ENCODE measurements at places on chromosomes 3 and 15.

- DNase-seq, result no peak
Observed at GRCh38 chr3:78177780-78178179, 1137.9 kb downstream of the ROBO2 start.

- DNase-seq, result no peak
Observed at GRCh38 chr3:67288466-67289106, 290.5 kb downstream of the KBTBD8 start.

- DNase-seq, result no peak
Observed at GRCh38 chr3:185270262-185270955, 16.6 kb upstream of the EHHADH start.

DNA sequence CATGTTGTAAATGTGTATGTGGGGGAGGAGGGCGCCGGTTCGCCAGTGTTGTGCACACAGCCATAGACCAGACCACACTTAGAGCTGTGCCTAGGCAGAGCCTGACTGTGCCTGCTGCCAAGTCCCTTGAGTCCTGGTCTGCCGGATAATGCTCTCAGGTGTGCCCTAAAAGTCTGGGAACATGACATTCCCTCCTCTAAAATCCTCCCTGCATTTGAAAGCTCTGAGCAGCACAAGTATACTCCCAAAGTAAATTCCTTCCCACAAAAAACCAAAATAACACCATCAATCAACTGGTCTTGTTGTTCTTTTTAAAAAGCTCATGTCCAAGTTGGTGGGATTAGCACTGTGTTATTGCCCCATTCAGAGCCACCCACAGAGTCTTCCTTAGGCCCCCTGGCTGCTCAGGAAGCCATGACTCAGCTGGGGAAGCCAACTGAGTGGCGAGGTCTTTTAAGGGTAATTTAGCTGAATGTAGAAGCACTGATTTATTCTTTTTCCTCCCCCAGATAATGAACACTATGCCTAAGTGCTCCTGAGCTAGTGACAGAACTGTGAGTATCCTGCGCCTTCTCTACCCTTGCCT is 147.8 kb upstream of the MCTP2 start:
- no peak for DNase-seq

- DNase-seq, result no peak
Observed at GRCh38 chr3:66253790-66254620, 33.2 kb downstream of the SLC25A26 start.

DNA sequence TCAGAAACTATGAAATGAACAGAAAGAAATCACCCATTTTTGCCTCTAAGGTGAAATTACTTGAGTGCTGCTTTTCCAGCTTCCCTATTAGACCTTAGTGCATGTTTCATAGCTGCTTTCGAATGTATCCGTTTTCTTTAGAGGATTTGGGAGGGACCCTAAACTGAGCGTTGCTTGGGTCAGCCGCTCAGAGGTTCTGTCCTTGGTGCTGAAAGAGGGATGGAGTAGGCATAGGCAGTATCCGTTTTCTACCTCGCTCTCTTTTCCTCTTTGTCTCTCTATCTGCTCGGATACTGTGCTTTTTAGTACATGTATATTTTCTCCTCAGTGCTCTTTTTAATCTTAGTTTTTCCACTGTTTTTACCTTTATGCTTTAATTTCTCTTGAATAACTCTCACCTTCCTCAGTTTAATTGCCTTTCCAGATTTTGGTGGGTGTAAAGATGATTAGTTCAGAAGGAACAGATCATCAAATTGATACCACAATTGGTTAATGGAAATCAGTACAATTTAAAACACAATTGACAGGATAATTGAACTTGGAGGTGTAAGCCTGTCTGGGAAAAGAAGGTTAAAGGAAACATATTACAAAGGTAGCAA is at the start of gene DRD3:
Gene DRD3 (minus strand): TSS at position 283 of the 599 bp plus-strand sequence. CDS start 7,060 bp downstream, outside the sequence.
- DNase-seq, result no peak

DNA sequence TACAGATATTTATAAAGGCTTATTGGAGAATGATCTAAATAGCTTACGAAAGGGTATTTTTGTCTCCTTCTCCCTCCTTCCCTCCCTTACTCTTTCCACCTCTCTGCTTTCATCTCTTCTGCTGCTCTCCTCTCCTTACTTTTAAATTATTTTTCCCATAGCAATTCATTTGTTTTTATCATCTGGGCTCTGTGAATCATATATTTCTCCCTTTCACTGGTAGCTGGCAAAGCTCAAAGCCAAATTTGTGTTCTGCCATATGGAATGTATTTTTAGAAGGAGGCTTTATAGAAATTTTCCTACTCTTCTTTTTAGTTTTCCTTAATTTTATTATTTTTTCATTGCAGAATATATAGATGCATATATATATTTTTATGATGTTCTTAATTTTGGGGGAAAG is 385.8 kb downstream of the C3orf38 start:
- DNase-seq, result no peak

DNA sequence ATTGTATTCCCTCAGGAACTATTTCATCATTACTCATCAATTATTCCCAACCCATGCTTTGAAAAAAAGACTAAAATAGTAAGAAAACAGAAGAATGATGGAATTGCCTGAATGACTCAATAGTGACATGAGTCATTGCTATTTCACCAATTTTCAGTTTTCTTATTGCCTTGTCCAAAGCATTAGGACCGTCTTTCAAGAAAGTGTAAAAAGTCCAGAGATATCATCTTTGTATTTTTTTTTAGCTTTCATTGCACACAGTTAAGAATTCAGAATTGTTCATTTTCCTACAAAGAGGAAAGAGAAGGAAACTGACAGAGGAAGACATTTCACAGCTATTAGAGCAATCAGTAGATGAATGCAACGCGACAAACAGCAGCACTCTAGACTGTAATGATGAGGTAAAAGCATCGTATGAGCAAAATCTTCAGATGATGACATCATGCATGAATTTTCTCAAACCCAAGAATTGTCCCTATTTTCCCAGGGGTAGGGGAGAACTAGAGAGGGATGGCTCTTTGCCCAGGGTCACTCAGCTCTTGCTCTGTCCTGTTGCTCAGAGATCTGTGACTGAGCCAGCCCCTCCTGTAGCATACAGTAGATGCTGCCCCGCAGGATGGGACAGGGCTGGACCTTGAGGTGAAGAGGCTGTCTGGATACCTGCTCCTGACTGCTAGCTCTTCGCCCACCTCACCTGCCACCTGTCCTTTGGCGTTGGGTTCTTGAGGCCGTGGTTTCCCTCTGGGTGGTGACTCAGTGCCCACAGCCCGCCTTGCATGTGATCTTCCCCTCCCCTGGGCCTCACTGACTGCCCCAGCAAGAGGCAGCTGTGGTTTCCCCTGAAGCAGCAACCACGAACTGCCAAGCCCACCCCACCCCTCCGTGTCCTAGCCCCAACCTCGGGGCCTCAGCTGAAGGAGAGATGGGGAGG is 84.8 kb downstream of the PPCDC start:
- DNase-seq, result peak; percentile 9

DNA sequence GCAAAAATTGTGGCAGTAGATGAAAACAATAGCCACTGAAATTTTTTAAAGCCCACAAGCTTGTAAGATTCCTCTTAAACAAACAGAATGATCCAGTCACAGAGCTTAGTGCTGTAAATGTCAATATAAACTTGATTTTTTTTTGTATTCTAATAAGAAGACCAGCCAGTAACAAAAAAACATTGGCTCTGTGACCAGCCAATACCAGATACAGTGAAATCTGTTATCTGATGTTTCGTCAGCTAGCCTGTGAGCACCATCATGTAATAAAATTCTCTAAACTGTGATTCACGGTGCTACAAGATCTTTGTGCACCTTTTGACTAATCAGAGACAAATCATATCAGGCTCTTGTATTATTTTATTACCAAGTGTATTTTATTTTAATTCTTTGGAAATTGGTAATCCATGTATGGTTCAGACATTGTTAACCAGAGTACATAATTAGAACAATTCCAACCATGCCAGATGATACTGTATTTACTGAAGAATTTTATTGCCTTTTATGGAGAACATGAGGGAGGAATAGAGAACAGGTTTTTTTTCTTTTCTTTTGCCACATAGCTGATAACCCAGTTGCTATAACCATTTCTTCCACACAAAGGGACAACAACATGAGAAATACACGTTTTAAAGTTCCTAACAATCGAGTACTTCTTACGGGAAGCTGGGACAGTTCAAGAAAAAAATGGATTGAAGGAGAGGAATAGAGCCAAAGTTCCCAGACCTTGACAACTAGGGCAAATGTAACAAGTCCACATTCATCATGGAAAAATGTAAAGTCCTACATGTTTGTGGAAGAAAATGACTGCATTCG is 71.9 kb downstream of the FILIP1L start:
- no peak for DNase-seq

GRCh38 chr3:170410428-170411029 is 8.1 kb upstream of the CLDN11 start:
- no peak for DNase-seq

DNA sequence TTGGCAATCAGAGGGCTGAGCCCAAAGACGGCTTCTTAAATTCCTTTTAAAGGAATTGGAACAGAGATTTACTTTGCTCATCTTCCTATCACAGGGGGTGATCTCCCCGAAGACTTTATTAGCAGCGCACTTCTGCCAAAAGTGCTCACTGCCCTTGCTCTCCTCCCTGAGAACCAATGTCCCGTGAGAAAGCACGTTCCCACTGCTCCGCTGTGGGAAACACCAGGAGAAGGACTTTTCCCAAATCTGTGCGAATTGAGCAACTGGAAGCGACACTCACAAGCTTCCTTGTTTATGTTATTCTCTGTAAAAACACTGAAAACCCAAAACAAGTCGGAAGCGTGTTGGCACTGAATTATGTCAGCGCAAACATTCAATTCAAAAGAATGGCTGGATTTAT is 670.8 kb upstream of the NR2F2 start:
- no peak for DNase-seq

DNA sequence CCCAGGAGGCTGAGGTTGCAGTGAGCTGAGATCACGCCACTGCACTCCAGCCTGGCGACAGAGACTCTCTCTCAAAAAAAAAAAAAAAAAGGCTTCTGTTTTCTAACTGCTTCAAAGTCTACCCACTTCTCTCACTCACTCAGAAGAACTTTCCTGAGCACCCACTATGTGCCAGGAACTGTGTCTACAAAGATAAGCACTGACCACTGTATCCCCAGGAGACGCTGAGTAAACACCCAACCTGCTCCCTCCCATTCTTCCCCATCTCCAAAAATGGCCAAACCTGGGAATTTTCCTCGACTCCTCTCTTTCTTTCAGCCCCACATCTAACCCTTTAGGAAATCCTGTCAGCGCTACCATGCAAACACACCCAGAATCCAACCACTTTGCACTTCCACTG is 12.5 kb downstream of the RUVBL1 start:
- DNase-seq, result no peak

GRCh38 chr15:36080759-36081158 is 498.7 kb upstream of the CDIN1 start:
- no peak for DNase-seq

DNA sequence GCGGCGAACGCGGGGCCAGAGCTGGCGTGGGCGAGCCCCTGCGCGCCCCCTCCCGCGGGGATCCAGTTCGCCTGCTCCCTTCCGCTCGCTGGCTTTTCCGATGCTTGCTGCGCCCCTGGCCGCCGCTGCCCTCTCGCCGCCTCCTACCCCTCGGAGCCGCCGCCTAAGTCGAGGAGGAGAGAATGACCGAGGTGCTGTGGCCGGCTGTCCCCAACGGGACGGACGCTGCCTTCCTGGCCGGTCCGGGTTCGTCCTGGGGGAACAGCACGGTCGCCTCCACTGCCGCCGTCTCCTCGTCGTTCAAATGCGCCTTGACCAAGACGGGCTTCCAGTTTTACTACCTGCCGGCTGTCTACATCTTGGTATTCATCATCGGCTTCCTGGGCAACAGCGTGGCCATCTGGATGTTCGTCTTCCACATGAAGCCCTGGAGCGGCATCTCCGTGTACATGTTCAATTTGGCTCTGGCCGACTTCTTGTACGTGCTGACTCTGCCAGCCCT is 721 bp downstream of the P2RY1 start:
- DNase-seq, result no peak

GRCh38 chr15:39736412-39737195 is 46.0 kb downstream of the FSIP1 start:
- no peak for DNase-seq

DNA sequence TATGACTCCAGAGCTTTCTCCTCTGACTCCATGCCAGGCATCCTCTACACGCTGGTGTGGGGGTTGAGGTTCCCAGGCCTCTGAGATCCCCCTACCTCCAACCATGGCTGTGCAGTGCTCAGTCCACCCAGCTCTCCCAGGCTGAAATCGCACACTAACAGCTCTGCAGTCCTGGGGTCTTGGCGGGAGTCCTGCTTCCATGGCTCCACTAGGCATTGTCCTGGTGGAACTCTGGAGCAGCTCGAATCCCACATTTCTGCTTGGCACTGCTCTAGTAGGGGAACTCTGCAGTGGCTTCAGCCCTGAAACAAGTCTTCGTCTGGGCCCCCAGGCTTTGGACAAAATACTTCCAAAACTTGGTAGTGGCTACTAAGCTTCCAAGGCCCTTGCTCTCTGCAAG is 50.7 kb downstream of the ROPN1B start:
- no peak for DNase-seq

DNA sequence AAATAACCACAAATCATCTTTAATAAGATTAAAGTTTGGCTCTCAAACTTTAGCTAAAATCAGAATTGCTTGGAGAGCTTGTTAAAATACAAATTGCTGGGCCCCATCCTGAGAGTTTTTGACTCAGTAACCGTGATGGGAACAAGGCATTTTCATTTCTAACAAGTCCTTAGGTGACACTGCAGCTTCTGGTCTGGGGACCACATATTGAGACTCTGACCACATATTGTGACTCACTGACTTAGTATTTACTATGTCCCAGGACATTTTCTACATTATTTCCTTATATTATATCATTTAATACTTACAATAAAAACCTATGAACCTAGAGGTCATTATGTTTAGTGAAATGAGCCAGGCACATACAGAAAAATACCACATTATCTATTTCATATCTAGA is 164.5 kb downstream of the ZMAT3 start:
- no peak for DNase-seq

DNA sequence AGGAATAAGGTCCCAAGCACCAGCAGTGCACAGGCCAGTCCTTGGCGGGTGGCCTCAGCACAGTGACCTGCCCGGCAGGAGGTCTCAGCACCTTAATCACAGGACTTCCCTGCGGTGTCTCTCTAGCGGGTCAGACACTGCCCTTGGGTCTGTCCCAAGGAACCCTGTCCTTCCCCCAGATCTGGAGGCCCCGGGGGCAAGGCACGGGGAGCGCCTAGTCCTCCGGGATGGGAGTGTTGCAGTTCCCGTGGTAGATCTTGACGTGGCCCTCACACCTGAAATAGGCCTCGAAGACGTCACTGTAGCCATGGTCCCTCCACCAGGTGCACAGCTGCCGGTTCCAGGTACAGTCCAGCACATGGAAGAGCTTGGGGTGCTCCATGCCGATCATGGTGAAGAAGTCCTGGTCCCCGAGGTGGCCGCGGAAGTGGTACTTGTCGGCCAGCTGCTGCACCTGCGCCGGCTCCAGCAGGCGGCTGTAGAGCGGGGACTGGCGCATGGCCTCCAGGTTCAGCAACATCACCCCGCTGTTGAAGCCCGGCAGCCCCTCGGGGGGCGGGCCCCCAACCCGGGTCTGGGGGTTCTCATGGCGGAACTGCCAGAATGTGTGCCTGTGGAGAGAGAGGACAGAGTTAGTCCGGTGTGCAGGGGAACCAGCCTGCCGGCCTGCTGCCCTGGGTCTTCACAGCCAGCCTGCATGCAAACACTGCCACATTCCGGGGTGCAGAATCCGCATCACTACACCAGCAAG is 201.3 kb downstream of the XXYLT1 start:
- no peak for DNase-seq

Measured in activated naive CD8-positive, alpha-beta T cell treated with anti-CD3 and anti-CD28 coated beads, Interleukin-2, amount 50 U/mL, for 16 hours (primary cell).